G401 (cell line): ENCODE measurements at places on chromosomes 6 and 20. TPM values are rescaled to one million over a fixed set of nuclear protein-coding genes. Genes with fewer than 3 reads are reported as not detected.

The RHAG gene
- total RNA-seq = not detected in 2 replicates

DNA sequence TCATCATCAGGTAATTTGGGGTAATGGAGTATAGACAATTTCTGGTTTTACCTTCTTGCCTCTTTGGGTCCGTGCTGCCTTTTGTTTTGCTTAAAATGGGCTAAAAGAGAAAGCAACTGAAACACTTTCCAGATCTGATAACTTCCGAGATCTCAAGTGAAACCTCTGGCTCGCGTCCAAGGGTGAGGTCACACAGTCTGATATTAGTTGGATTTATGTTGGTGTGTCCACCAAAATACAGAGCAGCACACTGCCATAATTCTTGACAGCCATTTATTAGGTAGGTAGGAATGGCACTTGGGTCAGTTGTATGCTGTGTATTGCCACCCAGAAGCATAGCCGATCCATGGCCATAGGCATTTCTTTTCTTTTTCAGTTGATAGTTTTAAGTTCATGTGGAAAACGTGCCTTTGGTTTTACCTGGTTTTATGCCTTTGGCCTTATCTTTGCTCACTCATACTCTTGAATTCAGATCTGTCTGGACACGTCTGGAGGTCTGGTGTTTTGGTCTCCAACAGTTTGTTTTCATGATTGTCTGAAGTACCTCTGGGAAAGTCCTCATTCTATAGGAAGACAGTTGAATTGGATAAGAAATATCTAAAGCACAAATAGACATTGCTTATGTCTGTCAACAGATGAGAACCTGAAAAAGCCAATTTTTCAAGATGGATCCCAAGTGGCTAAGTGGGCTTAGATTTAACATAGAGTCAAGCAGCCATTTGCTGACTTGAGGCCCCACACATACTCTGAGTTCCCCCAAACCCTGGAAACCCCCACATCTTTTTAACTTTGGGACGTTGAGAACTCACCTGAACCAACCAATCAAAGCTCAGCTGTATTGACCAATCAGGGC lies 320.8 kb downstream of the SOX4 start:
- DNase-seq = no peak

GRCh38 chr6:43713643-43714310 lies 26.2 kb upstream of the MRPS18A start:
- DNase-seq = no peak

DNA sequence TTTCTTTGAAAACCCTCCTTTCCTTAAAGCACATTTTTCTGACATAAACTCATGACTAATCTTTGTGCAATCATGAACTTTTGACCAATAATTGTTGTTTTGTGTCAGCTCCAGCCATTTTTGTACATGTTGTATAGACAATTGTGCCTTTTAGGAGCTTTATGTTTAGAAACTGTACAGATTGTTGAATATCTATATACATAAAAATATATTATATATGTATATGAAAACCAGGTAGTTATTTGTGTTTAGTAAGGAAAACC lies 125.7 kb upstream of the EDN1 start:
- no peak for DNase-seq
